Right cardiac atrium (tissue), 5 donors: ENCODE measurements at places on chromosomes 4 and X. TPM values are rescaled to one million over a fixed set of nuclear protein-coding genes. Genes with fewer than 3 reads are reported as not detected.

Gene MBNL3
- 92.4 TPM for total RNA-seq

Gene KLB
- total RNA-seq, result 0.06 TPM

Gene POLN
- 5.9 TPM for total RNA-seq

Gene GYPE
- 1.7 TPM for total RNA-seq

Gene PPP1R2C
- not detected for total RNA-seq

Gene MAGEB1
- total RNA-seq, result not detected

DNA sequence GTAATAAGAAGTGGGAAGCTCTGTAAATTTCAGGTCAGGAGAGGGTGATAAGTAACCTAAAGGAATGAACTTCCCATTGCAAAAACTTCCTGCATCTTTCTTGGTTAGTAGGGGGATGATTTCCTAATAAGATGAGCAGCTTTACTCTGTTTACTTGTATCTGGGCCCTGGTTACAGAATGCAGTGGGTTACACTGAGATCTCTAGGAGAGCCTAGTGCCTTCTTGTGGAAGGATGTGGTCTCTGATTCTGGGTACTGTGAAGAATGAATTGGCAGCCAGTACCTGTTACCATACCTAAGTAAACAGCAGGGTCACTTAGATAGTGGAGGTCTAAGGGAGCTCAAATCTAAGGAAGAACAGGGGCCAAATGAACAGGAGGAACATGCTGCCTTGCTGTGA is 320.6 kb downstream of the ARHGAP10 start:
- DNase-seq, result no peak

DNA sequence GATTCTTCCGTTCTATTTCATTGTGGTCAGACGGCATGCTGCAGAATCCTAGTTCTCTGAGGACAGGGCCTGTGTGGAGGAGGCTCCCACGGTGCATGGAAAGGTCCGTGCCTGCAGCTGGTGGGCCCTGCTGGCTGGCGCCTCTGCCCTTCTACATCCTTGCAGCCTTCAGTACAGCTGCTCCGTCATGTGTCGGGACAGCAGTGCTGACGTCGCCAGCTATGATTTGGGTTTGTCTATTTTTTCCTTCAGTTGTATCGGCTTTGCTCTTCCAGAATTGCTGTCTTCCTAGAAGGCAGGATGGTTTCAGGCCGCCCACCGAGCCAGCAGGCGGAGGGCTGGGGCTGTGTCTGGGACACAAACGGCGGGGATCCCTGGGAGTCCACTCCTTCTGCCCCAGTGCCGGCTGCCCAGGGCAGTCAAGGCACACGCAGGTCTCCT is 32.1 kb upstream of the CPLX1 start:
- no peak for DNase-seq

- no peak for DNase-seq
Observed at GRCh38 chr4:105236202-105236915, 89.7 kb downstream of the TET2 start.

DNA sequence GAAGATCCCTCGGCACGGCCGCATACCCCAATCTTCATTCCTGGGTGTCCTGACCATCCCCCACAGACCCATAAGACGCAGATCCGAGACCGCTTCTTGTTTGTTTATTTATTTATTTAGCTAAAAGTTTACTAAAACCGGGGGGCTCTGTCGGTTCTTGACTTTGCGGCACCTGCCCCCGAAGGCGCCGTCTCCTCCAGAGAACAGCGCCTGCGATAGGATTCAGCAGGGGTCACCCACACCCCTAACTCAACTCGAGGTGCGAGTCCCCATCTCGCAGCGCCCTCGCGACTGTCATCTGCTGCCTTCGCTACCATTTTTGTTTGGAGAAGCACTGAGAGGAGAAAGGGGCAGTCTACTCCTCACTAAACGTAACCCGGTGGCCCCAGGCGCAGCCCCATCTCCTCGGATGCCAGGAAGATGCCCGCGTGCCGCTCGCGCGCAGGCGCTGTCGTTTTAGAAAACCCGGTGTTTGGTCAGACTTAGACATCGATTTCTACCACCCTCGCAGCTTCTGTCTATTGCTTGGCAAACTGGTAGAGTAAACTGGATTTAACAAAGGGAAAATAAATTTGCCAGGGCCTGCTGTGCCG is 18.9 kb upstream of the GPR101 start:
- no peak for DNase-seq

DNA sequence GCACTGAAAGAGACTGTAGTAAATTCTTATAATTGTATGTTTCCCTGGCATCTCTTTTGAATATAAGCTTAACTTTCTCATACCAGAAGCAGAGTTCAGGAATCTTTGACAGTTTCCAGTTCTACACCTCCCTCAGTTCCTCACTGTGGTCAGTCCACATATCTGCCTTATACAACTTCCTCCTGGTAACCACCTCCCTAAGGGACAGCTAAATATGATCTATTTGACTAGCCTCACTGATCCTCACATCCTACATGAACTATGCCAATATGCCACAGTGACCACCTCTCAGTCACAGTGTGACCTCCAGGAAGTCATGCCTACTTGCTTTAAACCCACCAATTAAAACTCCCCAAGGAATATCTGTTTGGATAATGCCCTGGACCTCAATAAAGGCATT is 51.6 kb upstream of the HDAC8 start:
- DNase-seq, result no peak

GRCh38 chr4:183984566-183984965 is 79.5 kb downstream of the STOX2 start:
- DNase-seq, result peak; percentile 72

GRCh38 chr4:143021384-143021783 is 163.3 kb upstream of the USP38 start:
- no peak for DNase-seq

- DNase-seq, result no peak
Observed at GRCh38 chrX:35886135-35886534, 33.4 kb upstream of the CFAP47 start.

GRCh38 chrX:103236296-103236695 is 18.7 kb downstream of the TCEAL8 start:
- DNase-seq, result no peak

GRCh38 chr4:74117024-74117534 is 18.1 kb upstream of the CXCL2 start:
- peak; percentile 68 for DNase-seq

- peak; percentile 35 for DNase-seq
Observed at GRCh38 chr4:125505621-125506020, 190.9 kb downstream of the FAT4 start.

- no peak for DNase-seq
Observed at GRCh38 chr4:92255920-92256244, 47.9 kb upstream of the GRID2 start.

DNA sequence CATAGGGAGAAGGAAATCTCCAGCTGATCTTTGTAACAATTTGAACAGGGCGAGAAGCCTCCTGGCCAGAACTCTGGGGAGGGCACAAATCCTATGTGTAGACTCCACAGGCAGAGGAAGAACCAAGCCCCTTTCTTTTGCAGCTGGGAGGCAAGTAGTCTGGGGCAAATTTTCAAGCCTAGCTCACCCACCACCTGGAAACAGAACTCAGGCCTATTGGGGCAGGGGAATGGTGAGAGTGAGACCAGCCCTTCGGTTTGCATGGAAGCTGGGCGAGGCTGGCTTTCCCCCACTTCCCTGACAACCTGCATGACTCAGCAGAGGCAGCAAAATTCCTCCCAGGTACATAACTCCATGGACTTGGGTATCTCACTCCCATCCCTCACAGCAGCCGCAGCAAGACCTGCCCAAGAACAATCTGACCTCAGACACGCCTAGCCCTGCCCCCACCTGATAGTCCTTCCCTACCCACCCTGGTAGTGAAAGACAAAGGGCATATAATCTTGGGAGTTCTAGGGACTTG is 138.2 kb downstream of the EMCN start:
- DNase-seq, result no peak

GRCh38 chrX:48560681-48561080 is 13.6 kb upstream of the RBM3 start:
- no peak for DNase-seq

- DNase-seq, result peak; percentile 39
Observed at GRCh38 chrX:111352424-111352823, 59.6 kb downstream of the DCX start.

- DNase-seq, result no peak
Observed at GRCh38 chr4:6568689-6569332, 6.2 kb upstream of the MAN2B2 start.

- no peak for DNase-seq
Observed at GRCh38 chr4:160129439-160129838, 1026.6 kb downstream of the RAPGEF2 start.

DNA sequence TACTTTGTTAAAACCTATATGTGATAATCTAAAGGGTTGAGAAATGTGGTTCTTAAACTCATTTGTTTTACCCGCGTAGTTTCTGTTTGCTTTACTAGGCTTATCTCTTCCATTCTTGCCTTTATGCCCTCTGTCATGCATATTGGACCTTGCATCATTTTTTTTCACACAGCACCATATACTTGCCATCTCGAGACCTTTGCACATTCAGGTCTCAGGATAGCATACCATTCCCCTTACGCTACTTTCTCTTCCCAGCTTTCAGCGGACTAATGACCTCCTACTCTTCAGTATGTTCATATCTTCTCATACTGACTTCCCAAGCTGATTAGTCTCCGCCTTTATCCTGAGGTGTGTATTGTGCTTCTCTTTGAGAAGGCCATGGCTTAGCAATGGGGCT is 40.5 kb downstream of the USP38 start:
- no peak for DNase-seq

DNA sequence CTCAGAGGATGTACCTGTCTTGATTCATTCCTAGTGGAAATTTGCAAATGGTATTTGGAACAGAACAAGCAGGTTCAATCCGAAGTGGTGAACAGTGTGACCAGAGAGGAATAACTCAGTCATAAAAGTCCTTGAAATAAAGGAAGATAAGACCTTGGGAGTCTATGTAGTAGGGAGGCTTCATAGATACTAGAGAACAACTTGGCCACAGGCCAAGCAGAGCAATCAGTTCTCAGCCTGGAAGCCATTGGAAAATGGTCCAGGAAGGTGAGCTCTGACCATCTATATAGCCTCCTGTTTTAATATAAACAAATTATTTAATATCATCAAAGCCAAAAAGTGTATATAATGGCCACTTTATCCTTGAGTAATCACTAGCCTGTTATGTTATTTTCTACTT is 11.3 kb downstream of the TXK start:
- DNase-seq, result no peak

- peak; percentile 25 for DNase-seq
Observed at GRCh38 chr4:10109995-10110670, 6.5 kb downstream of the WDR1 start.

DNA sequence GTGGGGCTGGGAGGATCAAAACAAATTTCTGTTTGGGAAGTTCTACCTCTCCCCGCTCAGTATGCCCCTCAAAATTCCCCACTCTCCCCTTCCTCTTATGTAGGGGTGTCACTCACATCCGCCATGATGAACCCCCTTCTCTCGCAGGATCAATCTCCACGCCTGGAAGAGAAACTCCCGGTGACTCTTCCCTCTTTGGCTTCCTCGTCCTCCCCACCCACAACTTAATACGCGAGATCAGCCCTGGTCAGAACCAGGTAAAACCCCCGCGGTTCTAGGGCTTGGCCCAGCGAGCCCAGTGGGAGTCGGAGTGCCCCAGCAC is 427 bp downstream of the LAMTOR3 start:
- no peak for DNase-seq

DNA sequence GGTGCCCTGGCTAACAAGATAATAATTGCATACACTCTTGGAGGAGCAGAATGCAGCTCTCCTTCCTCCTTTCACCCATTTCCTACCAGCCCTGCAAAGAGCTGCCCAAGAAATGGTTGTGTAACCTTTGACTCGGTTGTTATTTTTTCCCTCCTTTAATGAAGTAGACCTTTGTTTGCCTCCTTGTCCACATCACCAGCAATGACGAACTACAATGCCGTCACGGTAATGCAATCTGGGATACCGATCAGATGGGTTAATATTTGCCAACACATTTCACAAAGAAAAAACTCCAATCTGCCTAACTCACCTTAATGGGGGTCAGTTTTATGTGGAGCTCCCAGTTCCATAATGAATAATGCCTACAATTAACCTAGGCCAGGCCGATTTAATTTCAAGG is 32.0 kb downstream of the GPRIN3 start:
- DNase-seq, result no peak

- no peak for DNase-seq
Observed at GRCh38 chrX:105723966-105724735, 98.2 kb upstream of the NRK start.

DNA sequence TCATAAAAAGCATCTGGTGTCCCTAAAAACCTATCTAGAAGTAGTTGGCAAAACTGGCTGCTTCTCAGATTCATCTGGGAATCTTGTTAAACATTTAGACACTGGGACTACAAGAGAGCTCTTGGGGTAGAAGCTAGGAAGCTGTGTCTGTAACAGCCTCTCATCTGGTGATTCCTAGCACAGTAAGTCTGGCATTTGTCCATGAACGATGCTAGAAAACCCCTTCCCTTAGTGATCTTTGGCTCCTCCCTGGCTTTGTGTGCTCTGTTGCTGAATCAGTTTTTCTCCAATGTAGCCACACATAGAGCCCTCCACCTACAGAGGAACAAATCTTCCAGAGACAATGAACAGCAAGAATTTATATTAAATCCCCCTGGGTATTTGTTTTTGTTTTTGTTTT is 951.7 kb upstream of the LCORL start:
- no peak for DNase-seq

DNA sequence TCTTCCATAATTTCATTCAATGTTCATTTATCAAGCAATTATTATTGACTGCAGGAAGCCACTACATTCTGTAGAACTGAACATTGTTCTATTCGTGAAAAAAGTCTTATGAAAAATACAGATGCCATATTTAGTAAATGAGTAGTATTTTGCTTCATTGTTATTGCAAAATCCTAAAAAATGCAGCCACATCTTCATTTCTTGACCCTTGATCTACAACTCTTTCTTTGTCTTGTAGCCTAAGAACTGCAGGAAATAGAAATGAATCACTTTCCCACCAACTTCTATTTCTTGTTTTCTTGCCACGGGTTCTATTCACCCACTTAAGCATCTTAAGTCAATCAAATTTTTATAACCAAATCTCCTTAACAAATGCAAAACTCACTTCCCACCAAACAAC is 63.3 kb downstream of the KCNIP4 start:
- no peak for DNase-seq

DNA sequence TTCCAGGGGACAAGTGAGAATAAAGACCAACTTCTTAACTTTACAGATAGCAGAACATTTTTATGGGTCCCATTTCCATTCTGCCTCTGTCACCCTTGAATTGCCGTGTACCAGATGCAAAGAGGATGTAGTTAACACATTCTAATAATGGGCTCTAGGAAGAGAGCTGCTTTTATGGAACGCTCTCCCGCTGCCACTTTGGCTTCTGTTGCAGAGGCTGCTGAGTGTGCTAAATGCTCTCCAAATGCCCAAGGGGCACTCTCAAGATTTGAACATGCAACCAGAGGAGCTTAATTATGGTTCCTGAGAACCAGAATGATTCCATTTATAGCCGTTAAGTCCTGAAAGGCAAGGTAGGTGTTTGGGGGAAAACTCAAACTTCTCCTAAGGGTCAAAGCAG is 28.1 kb upstream of the GPC3 start:
- DNase-seq, result no peak

DNA sequence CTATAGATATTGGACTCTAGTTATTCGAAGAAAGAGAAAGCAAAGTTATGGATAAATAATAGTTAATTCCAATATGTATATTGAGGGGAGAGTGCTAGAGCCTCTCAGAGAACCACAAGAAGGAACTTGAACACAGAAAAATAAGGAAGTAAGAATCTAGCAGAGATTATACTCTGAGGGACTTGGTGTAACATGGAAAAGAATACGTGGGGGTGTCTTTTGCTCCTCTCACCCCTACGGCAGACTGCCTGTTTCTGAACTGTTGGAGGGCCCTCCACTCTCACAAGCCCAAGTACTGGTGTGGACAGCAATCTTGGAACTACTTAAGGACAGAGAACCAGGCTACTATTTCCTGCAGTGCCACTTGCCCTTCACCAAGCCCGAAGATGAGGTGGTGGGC is 1174.4 kb upstream of the PCDH10 start:
- DNase-seq, result no peak

- DNase-seq, result no peak
Observed at GRCh38 chrX:63363788-63364187, 12.7 kb upstream of the SPIN4 start.
